ENCODE measurements at places on chromosomes 7 and 10. TPM values are rescaled to one million over a fixed set of nuclear protein-coding genes. Genes with fewer than 3 reads are reported as not detected.

The ZNF25 gene
- 5.5 TPM for total RNA-seq

The PTPN20 gene
- total RNA-seq: 1.2 TPM

The ERVW-1 gene
- not detected for total RNA-seq

The BUD31 gene
- total RNA-seq: 116 TPM

The CPED1 gene
- 23.9 TPM for total RNA-seq

The NT5C3A gene
- 21.4 TPM for total RNA-seq

The FGFBP3 gene
- 0.30 TPM for total RNA-seq

The HYAL4 gene
- not detected for total RNA-seq

The NDUFB8 gene
- total RNA-seq: 171 TPM

The PKD2L1 gene
- total RNA-seq: not detected

The SPDYE2 gene
- total RNA-seq: not detected

The ELMO1 gene
- 28.3 TPM for total RNA-seq

The DMBT1 gene
- not detected for total RNA-seq

The PRKAR1B gene
- 14.6 TPM for total RNA-seq

The SCART1 gene
- total RNA-seq: 0.76 TPM

The NFKB2 gene
- total RNA-seq: 10.4 TPM

The ASB10 gene
- not detected for total RNA-seq

The KCNMA1 gene
- 1.4 TPM for total RNA-seq

The CLCN1 gene
- not detected for total RNA-seq

The TSPAN13 gene
- total RNA-seq: 32.5 TPM

The STMP1 gene
- total RNA-seq: 5.5 TPM

The MGAM2 gene
- not detected for total RNA-seq

The SMNDC1 gene
- 7.5 TPM for total RNA-seq

The UCMA gene
- not detected for total RNA-seq

The FGF8 gene
- total RNA-seq: not detected

The NPY4R2 gene
- not detected for total RNA-seq

The NUTM2D gene
- total RNA-seq: 0.65 TPM

The ZNF37A gene
- 7.1 TPM for total RNA-seq

The CLEC2L gene
- not detected for total RNA-seq

The AEBP1 gene
- 4.7 TPM for total RNA-seq

The GOLGA7B gene
- not detected for total RNA-seq

The CNNM1 gene
- not detected for total RNA-seq

The CFAP43 gene
- under 0.01 TPM for total RNA-seq

The ADAM8 gene
- 1.1 TPM for total RNA-seq

The ANKIB1 gene
- total RNA-seq: 33.6 TPM

The SPDYE11 gene
- not detected for total RNA-seq

The SP8 gene
- total RNA-seq: not detected

The POT1 gene
- total RNA-seq: 39.4 TPM

The APBB1IP gene
- total RNA-seq: not detected

The CYP2W1 gene
- not detected for total RNA-seq

The FAM24B gene
- total RNA-seq: 12.2 TPM

The SFMBT2 gene
- 0.65 TPM for total RNA-seq

The TAS2R5 gene
- total RNA-seq: 0.32 TPM

The PRR15 gene
- total RNA-seq: 0.15 TPM

The TACC2 gene
- total RNA-seq: 4.9 TPM
